Brain pericyte (primary cell): ENCODE measurements at places on chromosomes 7 and 10.

DNA sequence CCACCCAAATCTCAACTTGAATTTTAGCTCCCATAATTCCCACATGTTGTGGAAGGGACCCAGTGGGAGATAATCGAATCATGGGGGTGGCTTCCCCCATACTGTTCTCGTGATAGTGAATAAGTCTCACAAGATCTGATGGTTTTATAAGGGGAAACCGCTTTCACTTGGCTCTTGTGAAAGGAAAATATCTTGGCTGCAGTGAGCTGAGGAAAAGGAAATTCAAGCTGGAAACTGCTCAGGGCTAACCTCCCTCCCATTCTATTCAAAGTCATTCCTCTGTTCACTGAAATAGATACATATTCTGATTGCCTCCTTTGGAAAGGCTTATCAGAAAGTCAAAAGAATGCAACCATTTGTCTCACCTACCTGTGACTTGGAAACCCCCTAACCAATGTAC is 15.8 kb downstream of the CYCS start:
- DNase-seq: no peak

DNA sequence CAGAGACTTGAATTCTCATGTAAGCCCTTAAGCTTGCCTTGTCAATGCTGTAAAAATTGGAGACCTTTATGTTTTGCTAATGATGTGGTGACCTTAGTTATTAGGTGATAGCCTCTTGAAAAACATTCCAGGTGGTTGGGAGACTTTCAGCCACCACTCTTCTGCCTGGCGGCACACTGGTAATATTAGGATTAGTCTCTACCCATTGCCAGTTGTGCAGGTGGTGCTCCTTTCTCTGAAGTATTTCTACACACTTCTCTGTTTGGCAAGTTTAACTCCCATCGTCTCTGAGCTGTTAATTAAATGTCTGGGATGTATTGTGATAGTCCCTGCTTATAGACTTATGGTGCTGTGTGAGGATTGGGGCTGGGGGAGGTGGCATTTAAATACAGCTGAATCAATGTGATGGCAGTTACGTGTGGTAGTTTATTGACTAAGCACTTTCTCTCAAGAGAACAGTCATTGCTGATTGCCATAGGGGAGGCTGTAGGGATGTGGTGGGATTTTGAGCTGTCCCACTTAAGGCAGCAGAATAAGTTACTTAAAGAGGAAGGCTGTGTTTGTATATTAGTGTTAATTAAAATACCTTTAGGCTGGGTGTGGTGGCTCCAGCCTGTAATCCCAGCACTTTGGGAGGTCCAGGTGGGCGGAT is 61.7 kb downstream of the DAGLB start:
- DNase-seq: no peak

DNA sequence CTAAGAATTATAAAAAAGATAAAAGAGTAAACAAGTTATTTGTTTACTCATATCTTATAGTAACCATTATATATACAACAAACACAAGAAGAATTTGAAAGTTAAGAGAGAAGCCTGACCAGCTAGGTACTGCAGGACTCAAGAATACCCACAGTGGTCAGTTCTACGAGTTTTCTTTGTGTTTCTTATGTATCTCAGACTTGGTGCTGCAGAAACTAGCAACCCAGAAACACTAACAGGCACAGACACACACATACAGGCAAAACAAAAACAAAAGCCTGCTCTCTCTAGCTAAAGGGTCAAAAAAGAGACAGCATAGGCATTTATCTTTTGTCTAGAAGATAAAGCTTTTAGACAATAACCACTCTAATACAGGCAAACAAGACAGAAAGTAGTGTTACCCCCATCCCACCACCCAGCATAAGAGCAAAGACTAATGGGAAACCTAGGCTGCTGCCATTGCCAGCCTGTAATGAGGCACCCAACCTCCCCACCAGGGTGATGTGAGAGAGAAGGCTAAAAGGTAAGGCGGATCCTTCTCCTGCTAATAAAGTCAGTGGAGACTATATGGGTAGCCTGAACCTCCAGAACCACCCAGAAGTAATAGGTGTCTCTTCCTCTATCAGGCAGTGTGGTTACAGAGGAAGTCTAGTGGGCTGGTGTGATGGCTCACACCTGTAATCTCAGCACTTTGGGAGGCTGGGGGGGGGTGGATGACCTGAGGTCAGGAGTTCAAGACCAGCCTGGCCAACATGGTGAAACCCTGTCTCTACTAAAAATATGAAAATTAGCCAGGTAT is 113.9 kb downstream of the DNAJC1 start:
- DNase-seq: no peak

DNA sequence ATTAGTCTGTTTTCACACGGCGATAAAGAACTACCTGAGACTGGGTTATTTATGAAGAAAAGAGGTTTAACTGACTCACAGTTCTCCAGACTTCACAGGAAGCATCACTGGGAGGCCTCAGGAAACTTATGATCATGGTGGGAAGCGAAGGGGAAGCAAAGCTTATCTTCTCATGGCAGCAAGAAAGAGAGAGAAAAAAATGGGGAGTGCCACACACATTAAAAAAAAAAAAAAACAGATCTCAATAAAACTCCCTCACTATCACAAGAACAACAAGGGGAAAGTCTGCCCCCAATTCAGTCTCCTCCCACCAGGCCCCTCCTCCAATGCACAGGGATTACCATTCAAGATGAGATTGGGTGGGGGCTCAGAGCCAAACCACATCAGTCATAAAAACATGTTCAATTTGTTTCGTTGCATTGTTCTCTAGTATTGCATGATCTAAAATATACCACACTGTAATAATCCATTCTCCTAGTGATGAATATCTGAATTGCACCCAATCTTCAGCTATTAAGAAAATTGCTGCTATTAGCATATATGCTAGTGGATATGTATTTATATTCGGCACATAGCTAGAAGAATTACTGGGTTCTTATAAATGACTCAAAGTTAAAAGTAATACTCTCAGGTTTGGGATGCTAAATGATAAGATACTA is 328.9 kb upstream of the KCND2 start:
- no peak for DNase-seq

DNA sequence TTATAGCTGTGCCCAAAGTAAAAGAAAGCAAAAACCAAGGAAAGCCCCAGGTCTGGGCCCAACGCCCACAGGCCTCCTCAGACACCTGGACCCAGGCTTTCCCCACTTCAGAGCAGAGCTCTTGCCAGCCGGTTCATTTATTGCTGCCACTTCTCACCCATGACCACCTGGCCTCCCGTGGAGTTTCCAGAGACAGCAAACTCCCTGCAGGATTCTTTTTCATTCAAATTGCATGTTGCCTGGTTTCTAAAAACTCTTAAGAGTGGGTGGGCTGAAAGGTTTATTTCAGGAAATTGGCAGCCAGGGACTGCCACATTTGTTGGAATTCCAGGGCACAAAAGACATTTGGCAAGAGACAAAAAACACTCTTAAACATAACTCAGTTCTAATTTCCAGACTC is 4.7 kb downstream of the VOPP1 start:
- DNase-seq: no peak

- no peak for DNase-seq
Observed at GRCh38 chr7:75981453-75982305, 12.7 kb downstream of the TMEM120A start.

DNA sequence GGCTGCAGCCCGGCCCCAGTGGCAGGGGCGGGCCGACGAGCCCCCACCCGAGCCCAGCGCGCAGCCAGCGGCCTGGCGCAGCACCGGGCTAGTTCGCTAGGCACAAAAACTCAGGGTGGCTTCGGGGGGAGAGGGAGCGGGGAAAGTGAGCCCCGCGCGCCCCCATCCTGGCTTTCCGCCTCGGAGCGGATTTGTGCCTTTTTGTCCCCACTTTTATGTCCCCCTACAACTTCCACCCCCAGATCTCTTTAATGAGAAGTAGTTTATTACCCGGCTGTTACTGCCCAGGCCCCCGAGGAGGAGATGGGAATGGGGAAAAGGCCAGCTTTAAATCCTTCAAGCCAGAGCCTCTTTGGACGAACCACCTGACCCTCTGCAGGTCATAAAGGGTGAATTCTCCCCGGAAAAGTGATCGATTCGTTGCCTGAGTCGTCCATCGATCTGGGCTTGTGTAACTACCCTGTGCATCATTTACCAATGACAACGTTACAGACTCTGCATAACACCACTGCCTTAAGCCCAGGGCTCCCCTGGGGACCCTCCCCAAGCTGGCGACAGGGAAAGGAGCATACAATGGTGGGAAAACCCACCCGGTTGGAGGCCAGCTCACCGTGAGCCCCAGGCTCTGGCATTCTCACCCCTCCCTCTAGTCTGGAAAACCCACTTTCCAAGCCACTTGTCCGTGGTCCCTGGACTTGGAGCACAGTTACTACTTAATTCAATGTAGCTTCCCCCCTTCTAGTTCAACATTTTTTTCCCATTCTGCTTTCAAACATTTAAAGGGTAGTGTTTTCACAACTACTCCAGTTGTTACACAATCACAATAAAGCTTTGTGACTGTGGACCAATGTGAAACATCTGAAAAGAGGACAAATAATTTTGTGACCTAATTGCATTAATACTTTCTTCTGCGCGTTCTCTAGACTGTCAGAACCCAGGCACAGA is 748 bp upstream of the SH3PXD2A start:
- no peak for DNase-seq

DNA sequence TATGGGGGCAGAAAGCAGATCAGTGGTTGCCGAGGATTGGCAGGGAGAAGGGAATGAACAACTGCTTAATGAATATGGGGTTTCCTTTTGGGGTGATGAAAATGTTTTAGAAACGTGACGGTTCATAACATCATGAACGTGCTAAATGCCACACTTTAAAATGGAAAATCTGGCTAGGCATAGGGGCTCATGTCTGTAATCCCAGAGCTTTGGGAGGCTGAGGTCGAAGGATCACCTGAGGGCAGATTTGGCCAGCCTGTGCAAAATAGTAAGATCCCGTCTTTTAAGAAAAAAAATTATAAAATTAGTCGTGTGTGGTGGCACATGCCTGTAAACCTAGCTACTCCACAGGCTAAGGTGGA is 3.1 kb downstream of the FAM3C start:
- DNase-seq: no peak

DNA sequence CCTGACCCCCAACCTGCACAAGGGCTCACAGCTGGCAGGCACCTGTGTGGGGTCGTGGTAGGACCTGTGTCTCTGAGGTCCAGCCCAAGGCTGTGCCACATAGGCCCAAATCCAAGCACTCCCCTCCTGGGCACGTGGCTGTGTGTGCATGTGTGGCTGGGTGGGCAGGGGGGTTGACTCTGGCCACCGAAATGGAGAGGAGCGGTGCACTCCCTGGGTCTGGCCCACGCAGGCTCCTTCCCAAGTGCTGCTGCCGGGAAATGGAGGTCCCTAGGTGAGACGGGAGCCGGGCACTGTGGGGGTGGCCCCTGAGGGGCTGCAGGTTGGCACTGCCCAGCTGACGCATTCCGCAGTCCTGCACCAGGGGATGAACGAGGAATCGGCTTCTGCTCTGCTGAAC is 528.1 kb downstream of the DNAJB6 start:
- DNase-seq: no peak

DNA sequence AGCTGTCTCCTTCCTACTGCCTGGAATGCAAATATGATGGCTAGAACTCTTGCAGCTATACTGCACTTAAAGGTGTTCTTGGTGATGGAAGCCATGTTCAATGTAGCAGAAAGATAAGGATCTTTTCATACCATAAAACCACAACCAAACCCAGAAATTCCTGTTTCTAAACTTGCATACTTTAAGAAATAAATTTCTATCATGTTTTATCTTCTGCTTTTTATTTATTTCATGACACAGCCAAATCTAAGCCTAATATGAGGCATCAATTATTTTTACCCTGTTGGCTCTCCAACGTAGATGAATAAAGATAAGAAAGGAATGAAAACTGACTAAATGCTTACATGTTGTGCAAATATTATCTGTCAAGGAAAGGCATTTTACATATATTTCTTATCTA is 224.1 kb downstream of the DOCK4 start:
- DNase-seq: no peak

DNA sequence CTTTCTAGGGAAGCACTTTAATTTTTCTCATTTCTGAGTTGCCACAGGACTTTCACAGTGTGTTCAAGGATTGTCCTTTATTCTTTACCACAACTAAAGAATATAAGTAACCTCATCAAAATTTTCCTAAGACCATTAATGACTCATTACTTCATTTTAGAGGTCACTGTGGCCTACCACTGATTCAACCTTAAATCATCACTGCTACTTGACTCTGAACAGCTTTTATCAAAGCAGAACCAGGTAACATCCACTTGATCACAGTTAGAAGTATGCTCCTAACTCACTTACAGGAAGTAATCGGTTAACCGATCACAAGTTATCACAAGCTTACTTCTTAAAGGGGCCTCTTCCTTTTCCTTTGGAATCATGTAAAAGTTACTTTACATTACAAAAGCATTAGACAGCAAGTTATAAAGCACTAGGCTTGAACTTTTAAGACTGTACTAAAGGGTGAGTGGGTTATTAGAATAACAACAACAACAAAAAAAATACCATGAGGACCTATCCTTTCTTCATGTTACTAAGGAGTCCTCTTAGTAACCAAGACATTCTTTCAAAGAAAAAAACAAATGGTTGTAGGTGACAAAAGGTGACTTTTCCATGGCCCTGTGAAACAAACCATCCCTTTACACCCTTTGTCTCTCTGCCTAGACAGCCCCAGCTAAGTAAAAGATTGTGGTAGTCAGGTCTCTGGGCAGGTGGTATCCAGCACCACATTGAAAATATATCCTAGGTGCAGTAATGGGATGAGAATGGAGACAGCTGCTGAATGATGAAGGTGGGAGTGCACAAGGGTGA is 40.0 kb upstream of the PDK4 start:
- DNase-seq: no peak

DNA sequence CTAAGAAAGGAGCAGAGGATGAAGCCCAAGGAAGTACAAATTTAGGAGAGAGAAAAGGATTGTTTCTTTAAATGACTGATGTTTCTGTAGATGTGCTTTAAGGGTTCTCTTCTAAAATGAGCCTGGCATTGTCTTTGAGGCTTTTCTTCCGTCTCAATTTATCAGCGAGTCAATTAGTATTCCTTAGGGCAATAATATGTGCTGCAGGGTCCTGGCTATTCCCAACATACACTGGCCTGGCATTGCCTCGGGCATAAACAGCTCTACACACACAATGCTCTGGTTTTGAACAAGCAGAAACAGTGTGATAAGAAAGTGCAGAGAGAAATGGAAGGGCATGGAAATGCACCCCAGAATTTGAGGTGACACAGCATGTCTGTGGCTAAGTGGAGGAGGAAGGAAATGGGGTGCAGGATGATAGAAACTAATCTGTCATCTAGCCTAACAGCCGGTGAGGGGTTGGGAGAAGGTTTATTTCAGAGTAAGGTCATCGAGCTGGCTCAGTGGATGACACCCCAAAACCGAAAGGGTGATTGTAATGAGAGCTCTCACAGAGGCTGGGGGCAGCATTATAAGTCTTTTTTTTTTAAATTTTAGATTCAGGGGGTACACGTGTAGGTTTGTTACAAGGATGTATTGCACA is 67.5 kb upstream of the ARHGAP21 start:
- no peak for DNase-seq

DNA sequence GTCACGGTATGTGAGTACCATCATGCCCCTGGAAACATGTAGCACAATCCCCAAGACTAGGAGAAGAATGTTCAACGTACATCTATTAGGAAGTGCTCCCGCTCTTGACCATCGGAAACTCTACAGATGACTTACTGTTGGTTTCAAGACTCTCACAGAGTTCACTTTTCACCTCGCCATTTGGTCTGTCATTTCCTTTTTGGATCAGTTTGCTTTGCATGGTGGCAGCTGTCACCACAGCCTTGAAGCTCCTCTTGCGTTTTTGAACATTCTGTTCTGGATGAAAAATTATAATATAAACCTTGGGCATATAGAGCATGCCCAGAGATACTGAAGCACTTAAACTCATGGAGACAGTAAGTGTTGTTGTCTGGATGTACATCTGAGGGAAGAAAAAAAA is 806.8 kb downstream of the GRM8 start:
- DNase-seq: no peak
